ENCODE measurements at places on chromosomes 1 and 21.

GRCh38 chr1:25544243-25544764 is 898 bp downstream of the LDLRAP1 start:
- peak; percentile 18 for DNase-seq

DNA sequence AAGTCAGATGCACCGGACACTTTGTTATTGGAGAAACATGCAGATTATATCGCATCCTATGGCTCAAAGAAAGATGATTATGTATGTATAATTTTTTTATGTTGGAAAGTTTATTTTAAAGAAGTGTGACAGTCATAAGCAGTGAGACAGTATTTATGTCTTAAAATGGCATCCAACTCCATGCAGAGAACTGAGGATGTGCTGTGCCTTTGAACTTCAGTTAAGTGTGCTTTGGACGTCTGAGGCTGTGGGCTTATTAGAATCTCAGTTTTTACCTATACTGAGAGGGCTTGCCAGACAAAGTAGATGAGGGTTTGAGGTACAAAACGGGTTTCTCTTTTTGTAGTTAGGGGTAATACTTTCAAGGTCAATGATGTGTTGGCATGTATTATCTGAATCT is 1.5 kb downstream of the RABGGTB start:
- DNase-seq = no peak

GRCh38 chr1:206651958-206652890 is 16.9 kb downstream of the DYRK3 start:
- DNase-seq = no peak

DNA sequence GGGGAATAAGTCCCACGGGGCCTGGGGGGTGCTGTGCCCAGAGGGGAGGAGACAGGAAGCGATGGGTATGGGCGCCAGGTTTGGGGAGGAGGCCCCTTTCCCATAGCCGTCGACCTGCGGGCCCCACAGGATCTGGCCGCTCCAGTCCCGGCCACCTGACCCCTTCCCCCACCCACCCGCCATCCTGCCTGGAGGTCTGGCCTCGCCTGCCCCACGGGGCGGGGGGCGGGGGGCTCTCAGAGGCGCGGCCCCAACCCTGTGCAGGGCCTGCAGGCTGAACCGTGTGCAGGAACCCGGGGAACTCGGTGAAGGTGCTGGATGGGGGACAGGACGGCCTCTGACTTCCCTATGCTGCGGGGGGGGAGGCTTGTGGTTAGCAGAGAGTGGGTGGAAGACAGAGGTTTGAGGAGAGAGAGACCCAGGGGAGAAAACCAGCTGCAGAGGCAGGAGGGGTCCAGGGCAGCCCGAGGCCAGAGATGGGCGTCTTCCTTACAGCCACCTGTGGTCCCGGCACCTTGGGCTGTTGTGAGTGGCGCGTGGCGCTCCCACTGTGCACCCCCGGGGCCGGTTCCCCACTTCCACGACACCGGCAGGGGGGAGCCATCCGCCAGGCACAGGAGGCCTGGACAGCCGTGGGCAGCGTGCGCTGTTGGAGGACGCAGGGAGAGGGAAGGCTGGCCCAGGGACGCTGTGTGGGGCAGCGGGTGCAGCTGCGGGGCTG is 2.5 kb upstream of the TNFRSF18 start:
- DNase-seq = no peak

- no peak for DNase-seq
Observed at GRCh38 chr1:83545066-83545862, 453.7 kb downstream of the TTLL7 start.

GRCh38 chr21:38766987-38767722 is 38.6 kb upstream of the ETS2 start:
- no peak for DNase-seq

DNA sequence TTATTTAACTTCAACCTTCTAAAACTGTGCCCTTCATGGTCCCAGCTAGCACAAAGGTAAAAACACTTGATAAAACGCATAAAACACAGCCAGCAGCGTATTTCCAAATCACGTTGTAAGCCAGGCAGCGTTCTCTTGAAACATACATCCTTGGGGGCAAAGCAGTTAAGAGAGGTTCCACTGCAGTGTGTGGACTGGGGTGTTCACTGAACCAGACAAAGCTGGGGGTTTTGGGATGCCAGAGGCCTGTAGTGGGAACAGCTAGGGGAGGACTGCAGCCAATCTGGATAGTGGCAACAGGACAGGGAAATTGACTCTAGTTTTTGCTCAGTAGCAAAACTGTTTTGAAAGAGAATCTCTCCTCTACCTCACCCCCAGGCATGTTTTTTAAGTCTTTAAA is 21.5 kb upstream of the ATP5PO start:
- DNase-seq = no peak

GRCh38 chr1:5448486-5448885 is 543.7 kb downstream of the NPHP4 start:
- no peak for DNase-seq

DNA sequence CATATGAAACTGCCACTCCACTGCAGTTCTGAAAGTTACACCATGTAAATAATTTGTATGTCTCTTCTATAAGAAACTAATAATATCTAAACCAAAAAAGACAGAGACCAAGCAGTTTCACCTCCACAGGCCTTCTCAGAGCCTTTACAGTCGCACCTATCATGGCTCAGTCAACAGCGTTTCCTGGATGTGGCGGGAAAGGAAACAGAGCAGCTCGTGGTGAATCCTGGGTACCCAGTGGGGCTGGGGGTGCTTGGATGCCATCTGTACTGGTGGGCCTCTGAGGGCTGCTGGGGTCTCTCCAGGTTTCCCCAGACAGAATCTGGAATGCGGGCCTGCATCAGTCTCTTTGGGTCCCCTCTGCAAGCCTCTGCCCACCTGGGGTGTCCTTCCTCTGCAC is 100.2 kb upstream of the CASZ1 start:
- DNase-seq = no peak

DNA sequence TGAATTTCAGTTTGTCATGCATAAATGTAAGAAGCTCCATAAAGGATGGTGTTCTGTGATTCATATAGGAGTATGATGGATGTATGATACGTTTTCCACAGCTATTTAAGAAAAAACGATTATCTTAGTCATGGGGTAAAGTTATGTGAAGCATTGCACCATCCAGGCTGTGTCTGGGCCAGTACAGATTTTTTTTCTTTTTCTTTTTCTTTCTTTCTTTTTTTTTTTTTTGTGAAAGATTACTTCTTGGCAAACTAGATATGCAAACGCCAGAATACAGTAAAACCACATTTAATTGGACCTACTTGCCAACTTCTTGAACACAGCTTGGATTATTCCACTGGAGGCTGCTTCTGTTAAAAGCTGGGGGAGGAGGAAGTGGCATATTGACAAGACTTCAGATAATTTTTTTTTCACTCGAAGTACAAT is 14.9 kb downstream of the ZBTB18 start:
- DNase-seq = no peak

DNA sequence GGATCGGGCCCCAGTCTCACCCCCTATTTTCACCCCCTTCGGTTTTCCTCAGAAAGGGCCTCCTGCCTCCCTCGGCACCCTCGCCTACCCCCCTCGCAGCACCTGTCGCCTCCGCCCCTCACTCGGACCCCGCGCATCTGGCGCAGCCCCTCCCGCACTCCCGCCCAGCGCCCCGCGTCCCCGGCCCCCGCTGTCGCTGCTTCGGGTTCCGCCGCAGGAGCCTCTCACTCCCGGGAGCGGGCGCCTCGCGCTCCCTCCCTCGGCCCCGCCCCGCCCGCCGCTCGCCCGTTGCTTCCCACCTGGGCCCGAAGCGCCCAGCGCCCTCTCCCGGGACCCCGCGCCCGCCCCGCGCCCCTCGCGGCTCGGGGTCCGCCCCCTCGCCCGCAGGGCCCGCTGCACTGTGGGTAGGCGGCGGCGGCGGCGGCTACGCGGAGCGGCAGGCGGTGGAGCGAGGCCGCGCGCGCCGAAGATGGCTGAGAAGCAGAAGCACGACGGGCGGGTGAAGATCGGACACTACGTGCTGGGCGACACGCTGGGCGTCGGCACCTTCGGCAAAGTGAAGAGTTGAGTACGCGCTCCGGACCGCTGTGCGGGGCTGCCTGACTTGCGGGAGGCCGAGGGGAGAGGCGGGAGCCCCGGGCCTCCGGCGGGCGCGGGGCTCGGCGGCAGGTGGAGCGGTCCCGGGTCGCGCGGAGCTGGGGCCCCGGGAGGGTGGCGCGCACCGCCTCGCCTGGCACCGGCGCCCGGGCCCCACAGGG is at the start of gene PRKAA2:
PRKAA2 (plus strand) TSS at position 396 of the 758 bp plus-strand sequence; CDS start at position 470, 74 bp downstream.
- peak; percentile 89 for DNase-seq

DNA sequence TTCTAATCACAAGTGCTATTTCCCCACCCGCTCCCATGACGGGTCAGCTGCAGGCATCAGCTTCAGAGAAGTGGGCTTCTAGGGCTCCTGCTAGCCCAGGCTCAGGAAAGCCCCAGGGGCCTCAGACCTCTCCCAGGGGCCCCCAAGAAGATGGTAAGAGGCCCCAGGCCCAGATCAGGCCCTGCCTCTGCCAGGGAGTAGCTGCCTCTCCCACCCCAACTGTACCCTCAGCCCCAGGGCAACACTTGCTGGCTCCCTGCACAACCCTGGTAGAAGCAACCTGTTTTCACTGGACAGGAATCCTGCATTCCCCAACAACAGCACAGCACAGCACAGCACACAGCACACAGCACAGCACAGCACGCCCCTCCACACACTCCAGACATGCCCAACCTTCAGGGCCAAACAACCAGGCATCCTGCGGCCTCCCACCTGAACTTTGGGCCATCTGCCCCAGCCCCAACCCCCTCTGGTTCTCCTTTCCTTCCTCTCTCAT is 6.5 kb downstream of the BLACAT1 start:
- no peak for DNase-seq

DNA sequence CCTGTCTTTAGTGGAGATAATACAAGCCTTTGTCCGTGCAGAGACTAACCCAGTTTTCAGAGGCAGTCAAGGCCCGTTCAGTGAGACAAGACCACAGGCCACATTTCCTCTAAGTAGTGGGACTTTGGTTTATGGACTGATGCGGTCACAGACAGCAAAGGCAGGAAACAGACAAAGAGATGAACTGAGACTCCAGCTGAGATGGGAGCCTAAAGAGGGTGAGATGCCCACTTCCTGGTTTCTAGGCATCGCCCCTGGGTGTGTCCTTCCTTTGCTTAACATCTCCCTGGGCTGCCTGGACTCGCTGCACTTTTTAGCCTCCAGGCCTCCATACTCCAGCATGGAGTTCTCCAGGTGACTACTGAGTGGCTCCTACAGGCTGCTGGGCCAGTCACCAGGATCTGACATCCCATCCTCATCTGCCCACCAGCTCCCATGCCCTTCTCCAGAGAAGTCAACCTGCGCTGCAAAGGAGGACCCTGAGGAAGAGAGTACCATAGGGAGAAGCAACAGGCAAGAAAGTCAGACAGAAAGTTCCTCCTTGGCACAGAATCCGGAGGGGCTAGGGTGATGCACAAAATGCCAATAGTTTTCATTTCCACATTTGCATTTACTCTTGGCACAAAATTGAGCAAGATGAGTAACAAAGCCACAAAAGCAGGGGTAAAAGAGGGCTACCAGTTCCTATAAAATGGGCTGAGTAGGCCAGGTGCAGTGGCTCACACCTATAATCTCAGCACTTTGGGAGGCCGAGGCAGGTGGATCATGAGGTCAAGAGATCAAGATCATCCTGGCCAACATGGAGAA is 15.1 kb downstream of the THEMIS2 start:
- no peak for DNase-seq

DNA sequence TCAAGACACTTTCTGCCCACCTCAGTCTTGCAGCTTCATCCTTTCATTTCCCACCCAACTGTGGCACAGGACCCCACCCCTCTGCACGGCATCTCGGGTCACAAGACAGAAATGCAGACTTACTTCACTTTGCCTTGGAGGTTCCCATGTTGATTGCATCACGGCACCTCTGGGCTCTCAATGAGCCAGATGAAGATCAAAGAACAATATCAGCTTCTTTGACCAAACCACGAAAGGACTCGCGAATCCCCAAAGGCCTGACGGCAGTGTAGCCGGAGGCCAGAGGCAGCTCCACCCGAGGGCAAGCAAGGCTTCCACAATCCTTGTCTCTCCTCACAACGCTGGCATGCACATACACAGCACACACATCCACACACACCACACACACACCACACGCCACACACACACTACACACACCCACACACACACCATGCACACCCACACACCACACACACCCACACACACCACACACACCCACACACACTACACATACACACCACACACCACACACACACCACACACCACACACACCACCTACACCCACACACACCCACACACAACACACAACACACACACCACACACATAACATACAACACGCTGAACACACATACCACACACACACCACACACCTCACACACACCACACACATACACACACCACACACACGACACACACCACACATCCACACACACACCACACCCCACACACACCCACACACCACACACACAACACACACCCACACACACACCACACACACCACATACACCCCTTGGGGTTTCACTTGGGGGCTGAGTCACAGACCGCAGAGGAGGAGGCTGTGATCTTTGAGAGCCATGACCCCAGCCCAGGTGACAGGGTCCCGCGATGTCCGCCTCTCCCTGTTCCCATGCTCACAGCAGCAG is 35.8 kb downstream of the UBASH3A start:
- no peak for DNase-seq

DNA sequence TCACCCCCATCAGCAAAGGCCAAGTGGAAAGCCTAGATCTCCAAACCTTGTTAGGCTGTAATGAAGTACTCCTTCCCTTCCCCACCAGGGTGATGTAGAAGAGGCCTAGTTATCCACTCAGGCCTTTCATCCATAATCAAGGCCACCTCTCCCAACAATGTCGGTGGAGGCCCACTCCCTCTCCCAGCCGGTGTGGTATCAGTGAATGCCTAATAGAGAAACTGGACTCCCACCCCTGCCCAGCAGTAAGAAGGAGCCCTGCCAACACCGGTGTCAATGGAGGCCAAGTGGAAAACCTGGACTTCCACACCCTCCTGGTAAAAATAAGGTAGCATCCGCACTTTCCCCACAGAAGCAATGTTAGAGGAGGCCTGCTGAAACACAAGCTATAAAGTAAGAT is 23.9 kb downstream of the NDUFS5 start:
- no peak for DNase-seq

GRCh38 chr1:243892456-243892855 is 42.4 kb upstream of the AKT3 start:
- no peak for DNase-seq

GRCh38 chr1:116002781-116003420 is 26.6 kb downstream of the SLC22A15 start:
- no peak for DNase-seq

DNA sequence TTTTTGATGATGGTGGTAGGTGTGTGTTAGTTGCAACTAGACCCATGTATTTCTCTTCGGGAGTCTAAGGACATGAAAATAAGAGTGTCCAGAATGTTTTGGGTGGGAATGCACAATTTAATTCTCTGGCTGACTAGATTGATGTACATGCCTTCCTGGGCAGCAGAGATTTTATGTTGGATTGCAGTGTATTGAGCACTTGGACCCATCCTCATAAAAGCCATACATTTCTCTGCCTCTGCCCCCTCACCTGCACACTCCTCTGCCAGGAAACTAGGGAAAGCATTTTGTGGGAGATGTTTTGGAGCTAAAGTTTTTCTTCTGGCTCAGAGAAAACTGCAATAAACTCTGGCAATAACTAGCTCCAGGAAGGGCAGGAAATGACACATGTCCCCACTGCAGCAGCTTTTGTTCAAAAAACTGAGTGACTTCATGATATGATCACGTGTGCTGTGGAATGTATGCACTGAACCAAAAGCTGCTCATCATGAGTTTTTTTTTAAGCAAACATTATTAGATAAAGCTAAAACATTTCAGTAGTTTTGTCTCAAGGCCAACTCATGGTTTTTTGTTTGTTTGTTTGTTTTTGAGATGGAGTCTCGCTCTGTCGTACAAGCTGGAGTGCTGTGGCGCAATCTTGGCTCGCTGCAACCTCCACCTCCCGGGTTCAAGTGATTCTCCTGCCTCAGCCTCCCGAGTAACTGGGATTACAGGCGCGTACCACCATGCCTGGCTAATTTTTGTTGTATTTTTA is 17.6 kb downstream of the RIT1 start:
- no peak for DNase-seq

GRCh38 chr1:222618880-222619596 is 1.1 kb downstream of the MIA3 start:
- DNase-seq = peak; percentile 70

All from retina (tissue), 1 donor.